ENCODE measurements at places on chromosomes 5 and 9. TPM values are rescaled to one million over a fixed set of nuclear protein-coding genes. Genes with fewer than 3 reads are reported as not detected.
A peak's percentile ranks its signal among the peaks of the same experiment; 100 is the strongest.

PITX1 gene
- 7.5 TPM for total RNA-seq

- no peak overlapping the region for H3K4me3 ChIP-seq
- H3K4me1 ChIP-seq = no peaks in the 10 kb centered on the region
- no peak for DNase-seq
- H3K36me3 ChIP-seq = no peaks in the 10 kb centered on the region
Observed at GRCh38 chr5:60483050-60483449, 216.9 kb downstream of the DEPDC1B start.

ITGA2 gene
- total RNA-seq = 9.5 TPM

- DNase-seq = peak; percentile 51
- peaks cover 15% of the 10 kb centered on the region for H3K27me3 ChIP-seq
- no peak overlapping the region for H3K27ac ChIP-seq
- peak overlapping the region; percentile 6 for H3K4me3 ChIP-seq
Observed at GRCh38 chr5:2038321-2039179, 155.8 kb upstream of the IRX4 start.

TICAM2 gene
- not detected for total RNA-seq

- H3K27me3 ChIP-seq = no peaks in the 10 kb centered on the region
- no peaks in the 10 kb centered on the region for H3K36me3 ChIP-seq
- peaks cover 3% of the 10 kb centered on the region for H3K4me1 ChIP-seq
- no peak overlapping the region for H3K27ac ChIP-seq
- no peak overlapping the region for H3K4me3 ChIP-seq
- no peak for DNase-seq
Observed at GRCh38 chr5:35794328-35794619, 62.4 kb upstream of the IL7R start.

FRRS1L gene
- total RNA-seq = not detected

GRCh38 chr9:20009606-20010005 lies 220.8 kb upstream of the SLC24A2 start:
- H3K27me3 ChIP-seq = no peaks in the 10 kb centered on the region
- no peaks in the 10 kb centered on the region for H3K4me1 ChIP-seq
- no peak for DNase-seq
- no peak overlapping the region for H3K4me3 ChIP-seq
- no peaks in the 10 kb centered on the region for H3K36me3 ChIP-seq
- H3K27ac ChIP-seq = no peak overlapping the region

GRCh38 chr9:33082128-33082527 lies 5.7 kb upstream of the SMU1 start:
- H3K4me1 ChIP-seq = peaks cover 10% of the 10 kb centered on the region
- no peaks in the 10 kb centered on the region for H3K36me3 ChIP-seq
- DNase-seq = no peak
- no peaks in the 10 kb centered on the region for H3K27me3 ChIP-seq

GRCh38 chr5:146877783-146878475 lies 628 bp downstream of the PPP2R2B start:
- no peak for DNase-seq
- H3K4me1 ChIP-seq = peaks cover 4% of the 10 kb centered on the region
- H3K4me3 ChIP-seq = peak overlapping the region; percentile 36
- peaks cover 50% of the 10 kb centered on the region for H3K27me3 ChIP-seq
- H3K27ac ChIP-seq = peak overlapping the region; percentile 54
- H3K36me3 ChIP-seq = no peaks in the 10 kb centered on the region

RASEF gene
- total RNA-seq = 74.9 TPM

GRCh38 chr9:126058011-126058531 lies 268.6 kb upstream of the MVB12B start:
- H3K4me3 ChIP-seq = no peak overlapping the region
- H3K27me3 ChIP-seq = peaks cover 19% of the 10 kb centered on the region
- H3K27ac ChIP-seq = no peak overlapping the region
- no peak for DNase-seq

DNA sequence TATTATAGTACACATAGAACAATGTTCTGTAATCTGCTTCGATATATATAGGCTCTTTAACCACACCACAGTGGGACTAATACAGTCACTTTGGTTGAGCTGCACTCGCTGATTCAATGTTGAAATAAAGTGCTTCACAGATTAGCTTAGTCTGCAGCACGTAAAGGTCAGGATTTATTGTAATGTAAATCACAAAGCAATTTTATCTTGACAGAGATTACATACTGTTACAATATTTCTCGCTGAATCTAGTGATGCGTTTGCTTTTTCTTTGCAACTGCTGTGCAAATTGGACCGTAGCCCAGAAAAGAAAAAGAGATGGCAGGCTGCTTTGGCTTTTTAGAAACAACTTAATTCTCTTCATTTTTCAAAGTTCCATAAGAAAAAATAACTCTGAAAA lies 52.9 kb downstream of the CETN3 start:
- DNase-seq = no peak
- H3K36me3 ChIP-seq = no peaks in the 10 kb centered on the region
- no peaks in the 10 kb centered on the region for H3K4me1 ChIP-seq
- H3K27me3 ChIP-seq = no peaks in the 10 kb centered on the region
- H3K4me3 ChIP-seq = no peak overlapping the region

GRCh38 chr5:128799945-128800344 lies 165.3 kb upstream of the SLC27A6 start:
- no peak for DNase-seq
- H3K4me1 ChIP-seq = no peaks in the 10 kb centered on the region
- H3K4me3 ChIP-seq = no peak overlapping the region
- H3K36me3 ChIP-seq = no peaks in the 10 kb centered on the region
- H3K27me3 ChIP-seq = no peaks in the 10 kb centered on the region
- no peak overlapping the region for H3K27ac ChIP-seq

- no peaks in the 10 kb centered on the region for H3K27me3 ChIP-seq
- no peaks in the 10 kb centered on the region for H3K36me3 ChIP-seq
- H3K27ac ChIP-seq = no peak overlapping the region
- no peak overlapping the region for H3K4me3 ChIP-seq
- no peak for DNase-seq
Observed at GRCh38 chr5:42689391-42689790, 67.2 kb upstream of the CCDC152 start.
